A549 treated with DMSO at 1 μM for 4 hours (cell line): ENCODE measurements at places on chromosomes 1 and 21. TPM values are rescaled to one million over a fixed set of nuclear protein-coding genes. Genes with fewer than 3 reads are reported as not detected.

The COL11A1 gene
- total RNA-seq: 1.9 to 4.7 TPM (median 2.7 TPM) in 5 replicates

The GNB1 gene
- total RNA-seq: 178 to 206 TPM (median 202 TPM) in 5 replicates

The CLCA4 gene
- not detected in 5 replicates for total RNA-seq

The SHE gene
- total RNA-seq: 0.03 to 0.11 TPM (median 0.06 TPM) in 4 of 5 replicates, not detected in the other

The DPT gene
- not detected in 5 replicates for total RNA-seq

The KRTAP20-3 gene
- total RNA-seq: not detected in 5 replicates

The RGL1 gene
- 0.91 to 1.1 TPM (median 0.95 TPM) in 5 replicates for total RNA-seq

The NKAIN1 gene
- 0.82 to 1.5 TPM (median 1.3 TPM) in 5 replicates for total RNA-seq

The PRMT2 gene
- 48.6 to 51.5 TPM (median 50.2 TPM) in 5 replicates for total RNA-seq

The SYT2 gene
- 0.01 to 0.05 TPM (median 0.03 TPM) in 5 replicates for total RNA-seq

The FAAH gene
- 0.59 to 1.2 TPM (median 0.79 TPM) in 5 replicates for total RNA-seq

The CELA3B gene
- not detected in 5 replicates for total RNA-seq

The THEM4 gene
- total RNA-seq: 13.3 to 15.5 TPM (median 13.8 TPM) in 5 replicates

The RAB4A gene
- total RNA-seq: 36.0 to 47.7 TPM (median 44.1 TPM) in 5 replicates

The GJB5 gene
- total RNA-seq: 0.12 TPM in 2 of 5 replicates, not detected in the others

The PIK3C2B gene
- 5.2 to 9.1 TPM (median 7.3 TPM) in 5 replicates for total RNA-seq

The ADAMTS1 gene
- 0.06 to 0.19 TPM (median 0.11 TPM) in 5 replicates for total RNA-seq

The CPLANE2 gene
- 2.6 to 4.8 TPM (median 4.3 TPM) in 5 replicates for total RNA-seq

The TNFRSF9 gene
- total RNA-seq: 2.7 to 4.6 TPM (median 3.8 TPM) in 5 replicates

The KCNK2 gene
- 0.11 to 0.28 TPM (median 0.22 TPM) in 3 of 5 replicates, not detected in the others for total RNA-seq

The LAPTM5 gene
- 0.07 to 0.36 TPM (median 0.14 TPM) in 5 replicates for total RNA-seq
